ENCODE measurements at places on chromosomes 7 and 10.

GRCh38 chr10:27344568-27345454, 104.2 kb upstream of the ACBD5 start:
- no peak for DNase-seq

DNA sequence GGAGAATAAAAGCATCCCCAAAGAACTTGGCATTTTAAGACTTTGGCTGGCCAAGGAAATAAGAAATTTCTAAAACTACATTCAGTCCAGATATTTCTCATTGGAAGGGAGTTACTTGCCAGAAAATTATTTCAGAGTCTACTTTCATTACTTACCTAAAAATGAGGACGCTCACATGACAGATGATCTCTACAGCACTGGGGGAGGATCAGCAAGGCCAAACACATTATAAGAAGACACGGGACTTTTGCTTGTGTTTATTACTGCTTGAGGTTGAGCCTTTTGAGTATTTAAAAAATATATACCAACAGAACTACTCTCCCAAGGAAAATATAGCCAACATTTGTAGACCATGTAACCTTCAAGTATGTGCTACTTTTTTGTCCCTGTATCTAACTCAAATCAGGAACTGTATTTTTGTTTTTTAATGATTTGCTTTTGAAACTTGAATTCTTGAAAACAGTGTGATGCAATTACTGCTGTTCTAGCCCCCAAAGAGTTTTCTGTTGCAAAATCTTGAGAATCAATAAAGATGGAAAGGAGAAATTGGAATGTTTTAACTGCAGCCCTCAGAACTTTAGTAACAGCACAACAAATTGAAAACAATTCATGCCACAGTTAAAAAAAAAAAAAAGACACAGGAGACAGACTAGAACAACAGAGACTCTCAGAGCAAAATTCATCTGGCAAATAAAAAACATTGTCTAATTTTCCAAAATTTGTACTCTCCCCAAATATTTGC, 128.1 kb downstream of the ZNF438 start:
- no peak for DNase-seq

DNA sequence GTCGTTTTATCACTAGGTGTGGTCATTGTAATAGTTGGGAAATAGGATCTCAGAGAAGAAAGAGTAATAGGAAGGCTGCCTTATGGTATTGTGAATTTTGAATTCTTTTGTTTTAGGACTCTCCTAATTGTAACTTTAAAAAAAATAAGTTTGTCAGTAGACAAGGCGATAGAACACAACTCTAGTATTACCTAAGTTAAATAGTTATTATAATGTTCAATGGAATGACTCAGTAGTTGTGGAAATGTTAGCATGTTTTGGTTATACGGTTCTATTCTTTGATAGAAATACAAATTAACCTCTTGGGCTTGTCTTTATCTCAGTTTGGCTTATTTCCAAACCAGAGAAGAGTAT, 1.4 kb downstream of the DNAH11 start:
- no peak for DNase-seq

- DNase-seq, result peak; percentile 88
These were observed 58.2 kb upstream of the LYZL2 start for GRCh38 chr10:30687698-30688213.

DNA sequence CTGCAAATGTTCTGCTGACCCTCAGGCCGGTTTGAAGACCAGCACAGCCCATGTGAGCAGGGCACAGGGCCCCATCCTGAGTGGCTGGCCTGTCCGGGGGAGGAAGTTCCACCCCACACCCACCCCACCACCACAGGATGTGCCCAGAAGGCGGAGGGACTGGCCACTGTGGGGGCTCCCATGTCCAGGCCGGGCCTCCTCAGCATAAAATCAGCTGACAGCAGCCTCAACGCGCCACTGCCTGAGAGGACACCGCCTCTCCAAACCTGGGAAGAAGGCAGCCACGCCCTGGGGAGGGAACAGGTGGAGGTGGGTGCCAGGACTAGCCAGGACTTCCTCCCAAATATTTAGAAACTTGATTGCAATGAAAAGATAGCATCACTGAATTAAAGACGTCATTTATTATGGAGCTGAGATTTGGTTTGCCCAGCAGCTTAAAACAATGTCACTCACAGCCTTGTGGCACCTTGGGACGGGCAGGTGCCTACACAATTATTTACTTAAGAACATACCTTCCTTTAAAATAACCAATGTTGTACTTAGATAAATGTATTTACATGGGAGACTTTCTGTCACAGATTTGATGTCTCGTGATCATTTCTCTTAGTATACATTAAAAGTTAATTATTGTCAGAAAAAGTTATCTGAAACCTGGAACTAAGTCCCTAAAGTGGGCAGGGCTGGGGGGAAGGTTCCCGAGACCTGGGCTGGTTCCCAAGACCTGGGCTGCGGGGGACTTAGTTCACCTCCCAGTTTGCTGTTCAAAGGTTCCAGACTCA, 27.3 kb upstream of the FAM20C start:
- DNase-seq, result no peak

DNA sequence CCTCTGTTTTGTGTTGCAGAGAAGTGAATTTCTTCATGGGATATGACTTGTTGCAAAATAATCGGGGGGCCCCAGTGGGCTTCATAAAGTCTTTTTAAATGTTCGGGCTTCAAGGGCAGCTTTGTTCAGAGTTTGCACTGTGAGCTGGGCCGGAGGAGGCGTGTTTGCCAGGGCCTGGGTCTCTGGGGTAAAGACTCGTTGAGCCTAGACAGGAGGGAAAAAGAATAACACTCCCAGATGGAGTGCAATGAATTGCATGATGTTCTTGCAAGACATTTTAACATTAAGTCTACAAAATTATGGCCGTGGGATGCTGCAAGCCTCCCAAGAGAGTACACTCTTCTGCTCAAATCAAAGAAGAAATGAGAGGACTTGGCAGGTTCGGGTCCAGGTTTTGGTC, 23.6 kb downstream of the BMPER start:
- no peak for DNase-seq

GRCh38 chr10:101848894-101849351, 5.3 kb upstream of the KCNIP2 start:
- no peak for DNase-seq

DNA sequence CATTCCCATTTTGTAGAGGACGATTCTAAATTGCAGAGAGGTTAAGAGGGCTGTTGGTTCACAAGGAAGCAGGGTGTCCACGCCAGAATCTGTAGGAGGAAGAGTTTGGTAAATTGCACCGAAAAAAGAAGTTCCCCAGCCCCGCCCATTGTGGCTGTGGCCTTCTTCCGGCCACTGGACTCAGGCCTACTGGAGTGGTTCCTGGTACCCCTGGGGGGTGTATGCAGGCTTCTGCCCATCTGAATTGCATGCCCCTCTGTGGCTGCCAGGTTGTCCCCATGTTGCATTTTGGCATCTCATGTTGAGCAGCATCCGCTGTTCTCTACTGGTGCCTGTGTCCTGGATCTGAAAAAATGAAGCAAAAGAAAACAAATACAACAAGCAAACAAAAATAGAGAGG, 234.2 kb downstream of the WDR11 start:
- no peak for DNase-seq

DNA sequence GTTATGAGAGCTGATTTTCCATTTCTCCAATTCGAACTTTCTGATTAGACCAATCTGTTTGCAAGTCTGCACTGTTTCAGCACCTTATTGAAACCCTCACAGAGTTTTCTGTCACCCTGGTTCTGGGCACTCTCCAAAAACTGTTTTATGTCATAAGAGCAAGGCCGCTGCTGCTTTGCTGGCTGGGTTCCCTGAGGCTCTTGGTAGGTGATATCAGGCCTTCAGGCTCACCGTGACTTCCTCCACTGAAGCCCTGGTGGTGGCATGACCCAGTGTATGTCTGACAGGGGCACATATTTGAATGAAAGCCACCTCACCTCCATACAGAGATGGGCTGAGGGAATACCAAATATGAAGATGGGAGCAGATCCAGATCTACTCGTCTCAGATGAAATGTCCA, 8.3 kb downstream of the RABGEF1 start:
- no peak for DNase-seq

GRCh38 chr10:65907199-65907712, 1018.6 kb upstream of the LRRTM3 start:
- DNase-seq, result no peak

DNA sequence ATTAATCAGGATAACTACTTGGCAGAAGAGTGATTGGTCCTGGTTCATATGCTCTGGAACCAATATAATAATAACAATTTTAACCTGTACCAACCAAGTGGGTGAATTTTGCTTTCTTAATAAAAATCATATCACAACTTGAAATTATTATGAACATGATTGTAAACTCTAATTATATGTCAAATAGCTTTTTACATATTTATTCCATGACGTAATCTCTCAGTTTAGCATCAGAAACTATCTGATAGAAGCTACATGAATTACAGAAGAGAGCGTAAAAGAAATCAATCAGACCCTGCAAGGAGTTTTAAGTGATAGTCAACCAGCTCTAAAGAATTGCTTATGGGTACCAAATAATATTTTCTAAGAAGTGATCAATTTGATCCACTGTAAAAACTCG, 10.1 kb downstream of the GNG11 start:
- DNase-seq, result no peak

GRCh38 chr10:123390874-123391273, 236.7 kb downstream of the BUB3 start:
- DNase-seq, result no peak

DNA sequence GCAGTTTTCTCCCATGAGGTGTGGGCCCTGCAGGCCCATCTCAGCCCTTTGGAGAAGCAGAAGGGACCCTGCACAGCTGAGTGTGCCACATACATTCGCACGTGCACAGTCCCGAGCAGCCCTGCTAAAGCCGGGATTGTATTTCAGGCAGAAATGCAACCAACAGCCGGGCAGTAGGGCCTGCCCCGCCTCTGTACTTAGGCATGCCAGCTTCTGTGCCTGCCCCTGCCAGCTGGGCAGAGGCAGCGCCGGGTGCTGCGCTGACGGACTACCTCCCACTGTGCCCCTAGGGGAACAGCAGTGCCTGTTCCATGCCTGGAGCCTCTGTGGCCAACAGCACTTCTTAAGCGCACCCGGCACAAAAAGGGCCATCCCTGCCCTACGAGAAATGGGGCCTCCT, 170.3 kb downstream of the NEURL1 start:
- DNase-seq, result no peak

- no peak for DNase-seq
These were observed 13.2 kb downstream of the ERVW-1 start for GRCh38 chr7:92464515-92464914.

GRCh38 chr7:158549616-158550393, 37.8 kb downstream of the PTPRN2 start:
- DNase-seq, result no peak

- peak; percentile 55 for DNase-seq
These were observed 14.6 kb downstream of the CHST12 start for GRCh38 chr7:2417981-2418481.

DNA sequence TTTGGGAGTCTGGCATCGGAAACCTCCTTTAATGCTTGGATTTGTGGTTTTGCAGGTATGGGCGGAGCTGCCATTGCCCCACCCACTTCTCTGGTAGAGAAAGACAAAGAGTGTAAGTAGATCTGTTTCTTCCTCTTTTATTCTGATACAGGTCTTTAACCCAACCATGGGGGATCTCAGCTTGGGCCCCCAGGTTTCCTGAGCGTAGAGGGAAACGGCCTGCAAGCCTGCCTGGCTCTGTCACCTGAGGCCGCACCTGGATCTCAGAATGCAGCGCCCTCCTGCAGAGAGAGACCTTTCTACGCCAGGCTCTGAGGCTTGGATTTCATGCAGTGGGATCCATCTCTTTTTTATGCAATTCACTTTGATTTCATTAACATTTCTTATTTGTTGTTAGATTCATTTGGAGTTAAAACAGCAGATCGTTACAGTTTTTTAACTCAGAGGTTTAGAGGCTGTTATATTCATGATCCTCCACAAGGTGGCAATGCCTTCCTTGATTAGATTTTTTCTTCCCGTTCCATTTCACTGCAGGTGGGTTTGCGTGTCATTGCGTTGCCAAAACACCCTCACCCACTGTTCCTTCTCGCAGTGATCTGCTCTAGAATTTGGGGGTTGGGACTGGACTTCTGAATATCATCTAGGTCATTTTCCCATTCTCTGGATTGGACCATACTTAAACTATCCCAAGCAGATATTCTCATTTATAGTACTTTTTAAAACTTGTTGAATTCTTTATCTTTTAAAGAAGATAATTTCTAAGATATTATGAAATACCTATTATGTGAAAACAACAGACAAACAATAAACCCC, 20.0 kb downstream of the RBM17 start:
- peak; percentile 47 for DNase-seq

DNA sequence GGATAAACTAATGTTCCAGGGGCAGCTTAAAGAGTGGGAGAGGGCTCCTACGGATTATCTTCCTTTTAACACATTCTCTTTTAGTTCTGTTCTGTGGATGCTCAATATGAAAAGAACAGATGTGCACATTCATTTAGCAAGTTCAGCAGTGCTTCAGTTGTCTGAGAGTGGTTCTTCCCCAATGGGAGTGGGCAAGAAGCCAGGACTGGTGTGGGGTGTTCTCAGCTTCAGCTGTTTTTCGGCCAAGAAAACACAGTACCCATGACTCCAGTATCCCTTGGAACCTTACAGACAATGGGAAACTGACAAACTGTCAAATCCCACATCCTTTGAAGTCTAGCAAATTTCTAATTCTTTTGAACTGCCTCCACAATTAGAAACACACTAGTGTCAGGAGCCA, 71.5 kb upstream of the LRRC17 start:
- no peak for DNase-seq

GRCh38 chr7:139675127-139676125, 102.4 kb downstream of the HIPK2 start:
- DNase-seq, result no peak

GRCh38 chr7:158919686-158920085, 63.3 kb downstream of the DYNC2I1 start:
- DNase-seq, result no peak
